ENCODE measurements at places on chromosomes 6 and 20.

DNA sequence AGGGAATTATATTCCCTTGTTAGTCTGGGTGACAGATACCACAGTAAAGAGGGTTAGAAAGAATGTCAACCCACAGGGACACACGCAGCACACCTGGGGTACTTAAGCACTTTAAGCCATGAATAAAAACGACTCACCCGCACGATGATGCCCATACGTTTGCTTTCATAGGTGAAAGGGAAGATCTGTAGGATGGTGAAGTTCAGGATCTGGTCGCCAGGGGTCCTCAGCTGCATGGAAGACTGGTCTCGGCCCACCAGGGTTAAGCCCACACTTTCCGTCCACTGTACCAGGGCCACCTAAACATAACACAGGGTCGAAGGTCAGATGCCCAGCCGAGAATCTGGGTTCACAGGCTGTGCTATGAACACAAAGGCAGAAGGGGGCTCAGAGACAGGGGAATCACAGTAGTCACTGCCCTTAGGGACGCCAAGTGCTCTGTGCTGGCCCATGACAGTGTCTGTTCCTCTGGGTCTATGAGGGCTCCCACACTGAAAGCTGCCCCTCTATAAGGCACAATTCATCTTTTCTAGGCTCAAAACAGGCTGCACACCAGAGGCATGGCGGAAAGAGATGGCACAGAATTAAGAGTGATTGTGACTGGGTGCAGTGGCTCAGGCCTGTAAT, 96.8 kb upstream of the NFATC2 start:
- DNase-seq, result no peak

- DNase-seq, result peak; percentile 20
Observed at GRCh38 chr20:6940048-6940447, 172.6 kb downstream of the BMP2 start.

DNA sequence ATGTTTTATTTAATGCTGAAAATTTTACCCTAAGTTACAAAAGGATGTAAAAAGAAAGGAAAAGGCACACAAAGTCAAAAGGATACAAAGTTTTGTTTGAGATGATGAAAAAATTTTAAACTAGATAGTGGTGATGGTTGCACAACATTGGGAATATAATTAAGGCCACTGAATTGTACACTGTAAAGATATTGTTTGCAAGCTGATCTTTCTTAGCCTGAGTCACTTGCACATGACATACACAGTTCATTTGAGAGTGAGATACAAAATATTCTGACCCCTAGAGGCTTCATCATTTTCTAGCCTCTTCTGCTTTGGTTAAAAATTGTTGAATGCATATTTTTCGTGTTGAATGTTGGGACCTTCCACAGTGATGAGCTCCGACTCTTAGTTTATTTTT, 462.6 kb downstream of the HDGFL1 start:
- DNase-seq, result no peak

DNA sequence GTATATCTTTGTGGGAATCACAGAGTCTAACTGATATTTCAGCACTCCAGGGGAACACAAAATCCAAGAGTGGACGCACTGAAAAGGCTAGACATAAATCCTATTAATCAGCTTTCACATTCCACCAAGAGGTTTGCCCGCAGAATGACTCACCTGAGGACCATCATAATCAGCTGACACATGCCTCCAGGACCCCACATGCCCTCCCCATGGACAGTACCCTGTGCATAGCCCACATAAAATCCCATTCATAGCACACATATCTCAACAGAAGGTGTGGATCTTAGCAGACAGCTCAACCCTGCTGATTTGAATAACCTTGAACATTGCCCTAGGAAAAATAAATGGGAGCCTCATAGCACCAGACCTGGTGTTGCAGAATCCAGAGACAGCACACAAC, 246.8 kb upstream of the TENT5A start:
- DNase-seq, result no peak

GRCh38 chr6:42137194-42137753, 5.1 kb downstream of the C6orf132 start:
- no peak for DNase-seq

- DNase-seq, result no peak
Observed at GRCh38 chr6:47362857-47363461, 53.3 kb upstream of the TNFRSF21 start.

- DNase-seq, result no peak
Observed at GRCh38 chr20:1423625-1424106, 30.8 kb upstream of the FKBP1A start.

GRCh38 chr6:91088976-91089375, 502.1 kb upstream of the MAP3K7 start:
- no peak for DNase-seq

- DNase-seq, result peak; percentile 76
Observed at GRCh38 chr6:20291764-20292580, 79.7 kb upstream of the MBOAT1 start.

DNA sequence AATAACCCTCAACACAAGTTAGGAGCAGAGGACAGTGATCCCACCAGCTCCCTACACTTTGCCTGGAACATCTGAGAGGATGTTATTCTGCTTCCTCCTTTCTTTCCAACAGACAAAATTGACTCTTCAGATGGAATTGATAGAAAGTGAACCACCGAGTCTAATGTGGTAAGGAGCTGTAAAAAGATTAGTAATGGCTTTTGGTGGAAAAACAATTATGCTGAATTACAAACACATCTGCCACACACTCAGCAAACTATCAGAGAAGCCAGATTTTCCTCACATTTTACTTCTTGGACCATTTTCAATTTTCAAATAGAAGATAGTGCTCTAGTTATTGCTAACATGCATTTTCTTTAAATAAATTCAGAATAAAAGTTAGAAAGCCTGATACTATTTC, 171.8 kb upstream of the COL21A1 start:
- DNase-seq, result no peak

DNA sequence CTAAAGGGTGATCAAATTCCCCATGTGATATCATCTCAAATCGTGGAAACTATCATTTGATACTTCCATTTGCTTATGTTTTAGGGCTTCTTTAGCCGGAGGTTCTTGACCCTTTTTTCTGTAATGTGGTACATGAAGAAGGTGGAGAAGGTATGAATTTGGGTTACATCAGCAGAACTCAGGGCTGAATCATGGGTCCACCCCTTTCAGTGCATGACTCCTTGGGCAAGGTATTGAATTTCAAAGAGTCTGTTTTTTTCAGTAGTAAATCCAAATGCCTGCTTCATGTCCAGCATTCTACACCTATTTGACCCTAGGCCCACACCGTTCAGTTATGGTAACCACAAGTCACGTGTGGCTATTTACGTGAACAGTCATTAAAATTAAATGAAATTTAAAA, 30.6 kb upstream of the QKI start:
- no peak for DNase-seq

- DNase-seq, result no peak
Observed at GRCh38 chr20:10300582-10301446, 82.2 kb downstream of the SNAP25 start.

DNA sequence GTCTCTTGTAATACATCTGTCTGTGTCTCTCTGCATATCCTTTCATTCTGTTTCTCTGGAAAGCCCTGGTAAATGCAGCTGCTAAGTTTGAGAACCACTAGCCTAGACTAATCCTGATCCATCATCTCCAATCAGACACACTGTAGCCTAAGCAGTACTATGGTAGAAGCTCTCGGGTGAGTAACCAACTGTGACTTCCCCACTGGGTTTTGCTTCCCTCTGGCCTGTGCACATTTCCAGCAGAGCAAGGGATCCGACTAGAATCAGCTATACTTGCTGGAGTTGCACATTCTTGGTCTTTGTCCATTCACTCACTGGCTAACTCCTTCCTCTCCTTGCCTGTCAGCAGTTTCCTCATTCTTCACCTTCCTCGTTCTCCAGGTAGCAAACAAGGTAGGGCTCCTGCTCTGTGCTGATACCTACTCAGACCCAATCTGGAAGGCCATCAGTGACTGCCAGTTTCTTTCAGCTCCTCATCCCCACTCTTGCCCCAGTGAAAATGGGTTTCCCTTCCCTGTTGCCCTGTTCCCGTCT, 184.2 kb downstream of the PLCB4 start:
- no peak for DNase-seq

- DNase-seq, result no peak
Observed at GRCh38 chr6:116417661-116418060, 43.5 kb upstream of the CALHM6 start.

DNA sequence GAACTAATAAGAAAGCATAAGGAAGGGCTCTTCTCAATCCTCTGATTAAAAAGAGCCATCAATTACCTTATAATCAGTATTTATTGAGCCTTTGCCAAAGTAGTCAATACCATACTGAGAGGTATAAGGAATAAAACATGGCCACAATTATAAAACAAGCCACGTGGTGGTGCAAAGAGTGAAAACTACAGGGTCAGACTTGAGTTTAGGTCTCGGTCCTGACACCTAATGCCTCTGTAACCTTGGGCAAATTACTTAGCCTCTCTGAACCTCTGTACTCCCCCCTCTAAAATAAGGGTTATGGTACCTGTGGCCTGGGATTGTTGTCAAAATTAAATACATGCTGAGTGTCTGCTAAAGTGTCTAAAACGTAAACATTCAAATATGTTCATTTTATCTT, 11.8 kb downstream of the TRIM10 start:
- no peak for DNase-seq

Data from HFF-Myc (cell line).